Activated naive CD4-positive, alpha-beta T cell treated with anti-CD3 and anti-CD28 coated beads, Interleukin-2, amount 10 ng/mL, durations not matched to agents 5 hours and 36 hours (primary cell): ENCODE measurements at places on chromosomes 2 and 18. TPM values are rescaled to one million over a fixed set of nuclear protein-coding genes. Genes with fewer than 3 reads are reported as not detected.

KANSL3 gene
- total RNA-seq: 45.7 TPM

ESPNL gene
- 0.10 TPM for total RNA-seq

GAD1 gene
- 0.38 TPM for total RNA-seq

PNKD gene
- 29.6 TPM for total RNA-seq

FAM237A gene
- not detected for total RNA-seq

GAL3ST2 gene
- 0.20 TPM for total RNA-seq

ADGRF3 gene
- total RNA-seq: 5.9 TPM

PRKAG3 gene
- total RNA-seq: not detected

CDH2 gene
- not detected for total RNA-seq

INPP5D gene
- 121 TPM for total RNA-seq

TUBA3E gene
- total RNA-seq: not detected

MC2R gene
- not detected for total RNA-seq

TMEM37 gene
- total RNA-seq: not detected

PLCL1 gene
- 2.2 TPM for total RNA-seq

ALPI gene
- total RNA-seq: not detected

CCDC121 gene
- 1.1 TPM for total RNA-seq

LYG2 gene
- total RNA-seq: not detected

LRRC30 gene
- not detected for total RNA-seq

REG3A gene
- not detected for total RNA-seq

DOK6 gene
- total RNA-seq: not detected

EIF2AK3 gene
- 24.0 TPM for total RNA-seq

ALLC gene
- not detected for total RNA-seq

ALPG gene
- not detected for total RNA-seq

SGO2 gene
- total RNA-seq: 32.2 TPM

VAMP8 gene
- total RNA-seq: 123 TPM

CREG2 gene
- total RNA-seq: 1.1 TPM

DSEL gene
- total RNA-seq: 0.07 TPM

ABCG5 gene
- total RNA-seq: not detected

CD8B2 gene
- 0.08 TPM for total RNA-seq

POTEJ gene
- total RNA-seq: not detected

FOXI3 gene
- total RNA-seq: not detected

ZNF512 gene
- total RNA-seq: 40.6 TPM

CCL20 gene
- not detected for total RNA-seq

GNAL gene
- 0.24 TPM for total RNA-seq
